ENCODE measurements at places on chromosomes 5 and 9.

- DNase-seq, result no peak
Measured at GRCh38 chr5:7629561-7629960, 221.4 kb downstream of the CFAP90 start.

DNA sequence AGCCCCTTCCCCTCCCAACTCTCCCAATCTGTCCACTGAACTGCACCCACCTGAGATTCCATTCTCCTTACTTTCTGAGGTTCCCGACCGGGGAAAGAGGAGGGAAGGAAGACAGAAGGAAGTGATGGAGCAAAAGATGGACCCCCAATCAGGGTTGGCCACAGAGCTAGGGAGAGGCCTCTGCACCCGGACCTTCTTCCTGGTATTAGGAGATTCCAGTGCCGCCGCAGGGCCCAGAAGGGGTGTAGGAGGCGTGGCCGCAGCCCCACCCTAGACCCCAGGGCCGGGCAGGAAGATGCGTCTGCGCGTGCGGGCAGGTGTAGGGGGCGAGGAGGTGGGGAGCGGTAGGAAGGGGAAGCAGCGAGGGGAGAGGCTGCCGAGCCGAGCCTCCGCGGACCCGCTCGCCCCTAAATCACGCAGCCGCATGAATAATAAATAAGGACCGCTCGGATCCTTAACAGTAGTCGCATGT, 104.2 kb upstream of the MVB12B start:
- DNase-seq, result no peak

DNA sequence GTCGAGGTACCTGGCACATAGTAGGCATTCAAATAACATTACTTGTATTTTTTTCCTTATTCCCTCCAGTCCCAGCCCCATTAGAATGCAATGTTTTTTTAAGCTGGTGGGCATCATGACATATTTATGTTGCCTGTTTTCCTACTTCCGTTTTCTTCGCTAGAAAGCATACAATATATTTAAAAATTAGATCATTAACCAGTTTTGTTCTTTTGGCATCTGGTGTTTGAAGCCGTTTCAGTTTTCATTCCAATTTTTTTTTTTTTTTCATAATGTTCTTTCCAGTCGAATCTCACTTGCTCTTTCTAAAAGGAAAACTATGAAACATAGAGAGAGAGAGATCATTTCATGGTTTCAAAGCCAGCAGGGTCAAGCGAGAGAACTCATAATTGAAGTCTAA, 228.3 kb upstream of the C9orf72 start:
- no peak for DNase-seq

- no peak for DNase-seq
Measured at GRCh38 chr5:53087621-53088121, 21.9 kb downstream of the MOCS2 start.

DNA sequence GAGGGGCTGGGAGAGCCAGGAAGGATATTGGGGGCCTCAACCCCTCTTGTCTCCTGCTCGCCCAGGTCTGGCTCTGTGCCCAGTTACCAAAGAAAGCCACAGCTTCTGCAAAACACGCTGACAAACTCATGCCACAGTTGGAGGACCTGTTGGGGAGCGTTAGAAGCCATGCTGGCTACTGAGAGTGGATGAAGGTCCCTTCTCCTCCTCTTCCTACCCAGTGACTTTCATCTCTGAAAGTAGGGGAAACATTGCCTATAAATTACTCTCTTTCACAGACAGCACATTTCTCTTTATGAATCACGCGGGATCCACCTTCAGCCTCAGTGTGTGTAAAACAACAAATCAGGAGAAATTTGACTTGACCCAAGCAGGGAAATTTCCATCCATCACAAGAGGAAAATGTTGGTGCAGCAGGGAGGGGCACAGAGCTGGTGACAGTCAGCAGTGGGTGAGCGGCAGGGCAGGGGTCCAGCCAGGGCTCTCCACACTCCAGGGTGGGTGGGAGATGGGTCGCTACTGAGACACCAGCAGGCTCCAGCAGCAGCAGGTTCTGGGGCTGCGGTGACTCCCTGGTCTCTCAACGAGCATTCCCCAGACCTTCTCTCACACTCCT, 181.9 kb downstream of the FGF18 start:
- DNase-seq, result no peak
